ENCODE measurements at places on chromosomes 1 and 21.

DNA sequence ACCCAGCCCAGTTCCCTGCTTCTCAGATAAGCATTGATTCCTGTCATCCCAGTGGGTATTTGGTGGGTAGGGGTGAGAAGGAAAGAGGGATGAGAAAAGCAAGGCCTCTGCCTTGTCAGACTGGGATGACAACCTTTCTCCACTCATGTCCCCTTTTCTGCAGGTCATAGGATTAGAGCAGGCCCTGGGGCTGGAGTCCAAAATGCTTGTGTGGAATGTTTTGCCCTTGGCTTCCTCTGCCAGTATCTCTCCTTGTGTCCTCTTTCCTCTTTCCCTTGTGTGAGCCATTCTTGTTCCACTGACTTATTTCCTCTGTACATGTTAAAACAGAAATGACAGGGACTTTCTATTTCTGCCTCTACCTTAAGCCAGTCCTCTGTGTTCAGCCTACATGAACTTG is 4.1 kb downstream of the ATP2B4 start:
- DNase-seq = no peak

- no peak for DNase-seq
Observed at GRCh38 chr21:46618738-46619379, 14.0 kb upstream of the S100B start.

- no peak for DNase-seq
Observed at GRCh38 chr1:6288665-6289064, 27.8 kb upstream of the GPR153 start.

GRCh38 chr1:23931491-23931880 is 18.3 kb upstream of the CNR2 start:
- DNase-seq = no peak

GRCh38 chr1:77817368-77818209 is 38.1 kb downstream of the MIGA1 start:
- DNase-seq = no peak

DNA sequence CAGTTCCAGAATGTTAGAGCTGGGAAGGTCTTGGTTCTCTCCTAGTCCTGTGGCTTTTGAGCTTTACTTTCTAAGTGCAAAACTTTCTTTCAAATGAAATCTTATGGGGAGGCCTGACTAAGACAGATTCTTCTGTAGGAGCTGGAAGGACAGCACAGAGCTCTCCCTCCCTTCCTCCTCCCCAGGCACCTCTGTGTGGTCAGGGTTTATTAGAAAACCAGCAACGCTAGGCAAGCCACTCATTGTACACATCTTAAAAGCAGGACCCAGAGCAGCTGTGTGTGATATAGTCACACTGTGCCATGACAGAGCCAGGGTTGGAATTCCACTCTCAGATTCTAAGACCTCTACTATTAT is 241.1 kb upstream of the RAB4A start:
- DNase-seq = no peak

GRCh38 chr21:14886001-14886400 is 178.8 kb downstream of the NRIP1 start:
- no peak for DNase-seq
